ENCODE measurements at places on chromosomes 3 and 15.
A peak's percentile ranks its signal among the peaks of the same experiment; 100 is the strongest.

GRCh38 chr15:67134871-67135492 lies 69.6 kb downstream of the SMAD3 start:
- H3K27ac ChIP-seq: peak overlapping the region; percentile 51
- H3K36me3 ChIP-seq: peaks cover 12% of the 10 kb centered on the region
- peak; percentile 51 for DNase-seq
- peaks cover 65% of the 10 kb centered on the region for H3K4me1 ChIP-seq
- no peaks in the 10 kb centered on the region for H3K27me3 ChIP-seq
- no peak overlapping the region for H3K4me3 ChIP-seq

DNA sequence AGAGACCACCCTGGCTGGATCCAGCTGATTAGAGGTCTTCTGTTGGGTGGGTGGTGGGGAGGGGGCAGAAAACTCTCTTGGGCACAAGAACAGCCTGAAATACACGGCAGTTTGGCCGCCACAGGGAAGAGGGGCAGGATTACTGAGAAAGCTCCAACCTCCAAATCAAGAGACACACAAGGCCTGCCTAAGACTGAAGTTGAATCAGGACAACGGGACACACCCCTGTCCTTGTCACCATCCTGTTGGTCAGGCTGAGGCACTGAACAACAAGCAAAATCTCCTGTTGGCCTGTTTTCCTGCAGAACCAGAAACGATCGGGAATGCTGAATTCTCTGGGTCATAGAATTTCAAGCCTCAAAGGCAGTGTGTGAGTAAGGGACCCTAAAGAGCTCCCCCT lies 247.8 kb downstream of the FAM43A start:
- H3K36me3 ChIP-seq: no peaks in the 10 kb centered on the region
- no peak for DNase-seq
- H3K27me3 ChIP-seq: no peaks in the 10 kb centered on the region
- no peak overlapping the region for H3K4me3 ChIP-seq

- no peaks in the 10 kb centered on the region for H3K4me1 ChIP-seq
- no peak for DNase-seq
- no peak overlapping the region for H3K4me3 ChIP-seq
- H3K27me3 ChIP-seq: no peaks in the 10 kb centered on the region
Observed at GRCh38 chr3:81029861-81030260, 731.6 kb downstream of the GBE1 start.

GRCh38 chr3:190491533-190492054 lies 22.3 kb upstream of the IL1RAP start:
- no peaks in the 10 kb centered on the region for H3K36me3 ChIP-seq
- DNase-seq: no peak
- no peak overlapping the region for H3K27ac ChIP-seq
- no peaks in the 10 kb centered on the region for H3K27me3 ChIP-seq
- H3K4me1 ChIP-seq: peaks cover under 1% of the 10 kb centered on the region

All from RWPE2 (cell line).